ENCODE measurements at places on chromosomes 12 and 14. TPM values are rescaled to one million over a fixed set of nuclear protein-coding genes. Genes with fewer than 3 reads are reported as not detected.

The DEGS2 gene
- total RNA-seq = 2.1 TPM

The TAPBPL gene
- 15.7 TPM for total RNA-seq

The LRTM2 gene
- 3.8 TPM for total RNA-seq

The TSPAN8 gene
- 1.4 TPM for total RNA-seq

The MYF6 gene
- total RNA-seq = 19.2 TPM

The KCNMB4 gene
- total RNA-seq = 12.3 TPM

The TMCC3 gene
- total RNA-seq = 10.1 TPM

The SLCO1B1 gene
- total RNA-seq = not detected

The CAPZA3 gene
- not detected for total RNA-seq

The FITM1 gene
- total RNA-seq = 11.4 TPM

The NANOG gene
- not detected for total RNA-seq

The LRP1-AS gene
- 3.4 TPM for total RNA-seq

The LRFN5 gene
- 28.9 TPM for total RNA-seq

The FSCB gene
- 0.11 TPM for total RNA-seq

The RPL10L gene
- not detected for total RNA-seq

The KITLG gene
- 38.0 TPM for total RNA-seq

The TM9SF1 gene
- 58.9 TPM for total RNA-seq

The KRT6C gene
- not detected for total RNA-seq

The ABCB9 gene
- total RNA-seq = 16.9 TPM

The WNT1 gene
- total RNA-seq = not detected

The MAPK1IP1L gene
- 38.4 TPM for total RNA-seq

The SAMD15 gene
- total RNA-seq = 4.7 TPM

The TRHDE gene
- 23.5 TPM for total RNA-seq

The FIGNL2 gene
- 2.2 TPM for total RNA-seq

The CLEC7A gene
- total RNA-seq = 5.1 TPM

The SUSD6 gene
- total RNA-seq = 25.2 TPM

The FAM90A1 gene
- total RNA-seq = 0.16 TPM

The RNFT2 gene
- 23.0 TPM for total RNA-seq

The ZC3H14 gene
- total RNA-seq = 114 TPM

The CFAP251 gene
- total RNA-seq = 6.0 TPM

The DLGAP5 gene
- total RNA-seq = 10.7 TPM

The GDF11 gene
- total RNA-seq = 22.3 TPM

The CLEC4A gene
- total RNA-seq = 1.2 TPM
